ENCODE measurements at places on chromosomes 7 and 10.

GRCh38 chr10:31426401-31426800, 107.4 kb downstream of the ZEB1 start:
- no peak for DNase-seq

DNA sequence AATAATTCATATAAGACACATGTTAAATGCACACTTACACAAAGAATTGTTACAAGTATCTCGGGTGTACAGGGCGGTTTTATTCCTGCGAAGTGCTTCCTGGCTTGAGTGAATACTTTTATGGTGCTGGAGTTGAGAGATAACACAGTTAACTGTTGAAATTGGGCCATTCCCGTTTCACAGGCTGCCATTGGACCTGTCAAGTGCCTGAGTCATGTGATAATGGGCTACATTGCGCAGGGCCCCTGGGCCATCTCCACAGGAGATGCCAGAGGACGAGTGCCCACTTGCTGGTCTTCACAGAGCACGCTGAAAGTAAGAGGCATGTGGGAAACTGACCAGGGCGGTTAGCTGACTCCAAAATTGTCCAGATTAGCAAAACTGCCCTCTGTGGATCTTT, 4.8 kb downstream of the FBH1 start:
- no peak for DNase-seq

- DNase-seq: no peak
These were observed 33.8 kb downstream of the NACAD start for GRCh38 chr7:45055016-45055415.

- no peak for DNase-seq
These were observed 979.1 kb upstream of the POT1 start for GRCh38 chr7:125908711-125909110.

DNA sequence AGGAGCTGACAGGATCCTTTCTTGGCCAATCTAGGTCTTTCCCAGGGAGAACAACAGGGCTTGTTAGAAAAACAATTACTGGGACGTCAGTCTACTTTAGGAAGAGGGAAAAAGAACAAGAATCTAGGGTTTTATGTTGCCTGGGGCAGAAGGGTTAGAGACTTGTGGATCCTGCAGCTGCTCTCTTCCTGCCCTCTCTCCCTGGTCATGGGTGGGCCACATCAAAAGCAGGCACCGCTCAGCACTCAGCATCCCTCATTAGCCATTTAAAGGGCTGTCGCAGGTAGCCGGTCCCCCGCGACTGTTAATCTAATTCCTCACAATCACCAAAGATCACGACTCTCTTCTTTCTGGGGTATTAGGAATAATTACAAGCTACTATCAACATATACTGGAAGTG, 631.9 kb downstream of the CALN1 start:
- DNase-seq: no peak

- DNase-seq: peak; percentile 21
These were observed 28.2 kb downstream of the PFKP start for GRCh38 chr10:3095373-3096139.

GRCh38 chr10:68861253-68861652, 33.9 kb downstream of the STOX1 start:
- no peak for DNase-seq

- no peak for DNase-seq
These were observed 29.3 kb upstream of the ETV1 start for GRCh38 chr7:14018751-14019150.

GRCh38 chr7:116805100-116805544, 57.3 kb upstream of the CAPZA2 start:
- DNase-seq: no peak

DNA sequence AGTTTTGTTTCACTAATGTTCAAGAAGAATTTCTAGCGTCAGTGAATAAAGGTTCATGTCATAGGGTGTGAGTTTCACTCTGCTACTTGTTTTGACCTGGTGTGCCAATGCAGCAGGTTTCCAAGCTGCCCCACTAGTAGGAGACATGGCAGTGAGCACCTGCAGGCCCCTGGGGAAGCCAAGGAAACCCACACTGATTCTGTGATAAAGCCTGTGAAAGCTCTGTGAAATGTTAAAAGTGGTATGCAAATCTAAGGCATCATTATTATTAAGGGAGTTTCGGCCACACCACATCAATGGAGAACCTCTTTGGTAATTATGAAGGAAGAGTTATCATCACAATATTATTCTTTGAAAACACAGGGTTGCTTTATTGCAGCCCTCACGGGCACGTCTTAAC, 46.4 kb downstream of the ABCB5 start:
- no peak for DNase-seq

- DNase-seq: no peak
These were observed 144.8 kb upstream of the KLF14 start for GRCh38 chr7:130878785-130879184.

GRCh38 chr7:31899356-31899927, 170.8 kb downstream of the PDE1C start:
- no peak for DNase-seq

Data from stimulated activated CD8-positive, alpha-beta memory T cell treated with anti-CD3 and anti-CD28 coated beads, Interleukin-15, amount 100 ng/mL, for 4 hours (primary cell).